ENCODE measurements at places on chromosomes 2 and 18.

DNA sequence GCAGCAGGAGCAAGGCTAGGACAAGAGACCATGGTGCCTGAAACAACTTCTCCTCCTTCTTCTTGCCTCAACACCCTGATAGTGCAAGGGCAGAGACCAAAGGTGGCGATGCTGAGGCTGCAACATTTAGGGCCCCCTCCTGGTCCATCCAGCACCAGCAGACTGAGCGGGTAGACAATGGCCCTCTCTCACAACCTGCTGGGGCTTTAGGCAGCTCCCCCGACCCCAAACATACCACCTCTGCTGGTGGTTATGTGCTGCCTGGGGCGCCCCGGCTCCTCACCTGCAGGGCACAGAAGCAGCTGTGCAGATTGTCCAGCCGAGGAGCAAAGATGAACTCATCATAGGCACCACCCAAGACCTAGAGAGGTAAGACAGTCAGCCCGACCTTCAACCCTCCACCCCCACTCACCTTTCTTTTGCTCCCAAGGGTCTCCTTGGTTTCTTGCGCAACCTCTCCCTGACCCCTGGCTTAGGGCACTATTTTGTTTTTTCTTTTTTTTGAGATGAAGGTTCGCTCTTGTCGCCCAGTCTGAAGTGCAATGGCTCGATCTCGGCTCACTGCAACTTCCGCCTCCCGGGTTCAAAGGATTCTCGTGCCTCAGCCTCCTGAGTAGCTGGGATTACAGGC, 3.5 kb downstream of the DNPEP start:
- no peak for DNase-seq

- DNase-seq = no peak
Measured at GRCh38 chr2:102250278-102250821, 61.0 kb upstream of the IL1RL1 start.

GRCh38 chr2:227507963-227508362, 36.0 kb downstream of the AGFG1 start:
- DNase-seq = no peak

DNA sequence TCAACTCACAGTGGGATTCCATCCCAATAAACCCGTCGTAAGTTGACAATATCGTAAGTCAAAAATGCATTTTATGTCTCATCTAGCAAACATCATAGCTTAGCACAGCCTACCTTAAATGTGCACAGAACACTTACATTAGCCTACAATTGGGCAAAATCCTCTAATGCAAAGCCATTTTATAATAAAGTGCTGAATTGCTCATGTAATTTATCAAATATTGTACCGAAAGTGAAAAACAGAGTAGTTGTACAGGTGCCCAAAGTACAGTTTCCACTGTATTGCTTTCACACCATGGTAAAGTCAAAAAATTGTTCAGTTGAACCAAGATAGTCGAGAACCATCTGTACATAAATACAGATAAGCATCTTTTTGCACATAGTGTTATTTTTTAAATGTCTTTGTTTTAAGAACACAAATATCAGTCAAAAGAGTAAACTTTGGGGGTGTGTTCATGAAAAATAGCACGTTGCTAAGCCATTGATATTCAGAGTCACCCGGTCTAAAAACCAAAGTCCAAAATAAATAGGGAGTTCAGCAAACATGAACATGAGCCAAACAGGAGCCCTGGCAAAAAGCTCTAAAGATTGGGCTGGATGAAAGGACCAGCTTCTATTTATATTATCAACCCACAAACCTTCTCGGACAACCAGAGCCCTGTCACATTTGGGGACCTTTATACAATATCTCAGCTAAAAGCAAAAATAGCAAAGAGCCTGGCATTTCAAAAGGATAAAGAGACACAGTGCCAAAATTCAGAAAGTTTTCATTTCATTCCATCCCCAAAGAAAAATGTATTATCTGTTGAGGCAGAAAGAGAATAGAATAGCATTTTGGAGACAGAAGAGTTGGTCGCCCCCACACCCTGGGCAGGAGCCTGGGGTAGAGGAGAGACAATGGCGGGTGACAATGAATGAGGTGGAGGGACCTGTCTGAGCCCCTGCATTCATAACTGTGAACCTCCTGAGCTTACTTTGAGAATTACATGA, 105.9 kb upstream of the SH3BP4 start:
- no peak for DNase-seq

DNA sequence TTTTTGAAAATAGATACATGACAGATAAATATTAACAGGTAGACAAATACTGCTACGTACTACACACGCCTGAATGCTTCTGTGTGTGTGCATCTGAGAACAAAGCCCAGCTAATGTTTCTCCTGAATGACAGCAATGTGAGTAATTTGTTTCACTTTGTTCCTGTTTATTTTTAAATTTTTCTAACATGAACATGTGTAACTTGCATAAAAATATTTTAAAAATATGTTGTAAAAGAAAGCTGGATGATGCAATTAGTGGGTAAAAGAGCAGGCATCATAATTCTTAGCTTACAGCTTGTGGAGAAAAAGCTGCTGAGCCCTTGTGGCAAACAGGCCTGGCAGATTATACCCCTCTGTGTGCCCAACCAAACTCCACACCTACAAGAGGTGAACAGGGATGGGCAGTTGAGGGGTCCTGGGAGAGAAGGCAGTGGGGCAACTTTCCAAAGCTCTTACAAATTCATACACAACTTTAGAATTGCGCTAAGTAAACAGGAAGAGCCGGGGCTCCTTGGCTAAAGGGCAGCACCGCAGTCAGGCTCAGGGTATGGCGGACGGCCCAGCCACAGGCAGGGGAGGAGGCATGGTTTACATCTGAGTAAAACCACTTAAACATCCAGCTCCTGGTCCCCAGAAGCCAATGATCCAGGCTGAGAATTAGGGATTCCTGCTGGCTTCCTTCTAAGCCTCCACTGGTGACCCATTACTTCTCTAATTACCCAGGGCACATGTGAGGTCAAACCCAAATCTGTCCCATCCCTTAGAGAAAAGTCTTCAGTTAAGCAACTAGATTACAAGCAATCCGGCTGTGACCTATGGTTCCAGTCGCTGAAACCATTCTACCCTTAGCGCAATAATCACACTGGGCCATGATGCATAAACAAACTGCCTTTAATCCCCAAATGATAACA, 14.0 kb downstream of the PXDN start:
- DNase-seq = no peak

GRCh38 chr18:44834867-44835469, 154.3 kb downstream of the SETBP1 start:
- DNase-seq = no peak

DNA sequence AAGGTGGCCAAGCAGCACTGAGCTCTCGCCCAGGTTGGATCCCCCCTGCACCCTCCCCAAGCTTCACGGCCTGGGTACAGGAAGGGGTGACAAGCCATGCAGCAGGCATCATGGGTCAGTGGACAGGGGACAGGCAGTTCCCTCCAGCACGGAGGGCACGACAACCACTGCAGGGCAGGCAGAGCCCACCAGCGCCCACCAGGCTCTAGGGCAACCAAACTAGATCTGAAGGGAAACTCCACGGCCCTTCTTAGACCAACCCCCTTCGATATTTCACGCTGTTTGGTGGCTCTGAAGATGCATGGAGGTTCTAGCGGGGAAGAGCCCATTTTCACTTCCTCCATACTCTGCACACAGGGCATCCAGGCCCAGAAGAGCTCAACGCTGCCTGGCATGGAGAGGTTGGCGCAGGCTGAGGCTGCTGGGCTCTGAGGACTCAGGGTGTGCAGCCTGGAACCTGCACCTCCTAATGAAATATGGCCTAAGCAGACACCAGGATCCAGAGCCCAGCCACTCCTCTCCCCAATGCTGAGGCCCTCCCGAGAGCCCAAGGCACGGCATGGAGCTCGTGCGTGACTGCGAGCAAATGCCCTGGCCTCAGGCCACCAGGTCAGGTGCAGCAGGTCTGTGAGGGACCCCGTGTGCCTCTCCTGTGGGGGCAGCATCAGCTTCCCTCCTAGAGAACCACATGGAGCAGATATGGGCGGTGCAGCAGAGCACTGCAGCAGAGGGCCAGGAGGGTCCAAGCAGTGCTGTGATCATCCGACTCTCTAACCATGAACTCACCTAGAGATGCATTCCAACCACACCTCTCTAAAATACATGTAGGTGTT, 8.7 kb upstream of the MTERF4 start:
- DNase-seq = no peak

GRCh38 chr2:144771348-144771747, 251.4 kb upstream of the ZEB2 start:
- DNase-seq = no peak

- DNase-seq = no peak
Measured at GRCh38 chr2:63679252-63679855, 90.6 kb downstream of the MDH1 start.

DNA sequence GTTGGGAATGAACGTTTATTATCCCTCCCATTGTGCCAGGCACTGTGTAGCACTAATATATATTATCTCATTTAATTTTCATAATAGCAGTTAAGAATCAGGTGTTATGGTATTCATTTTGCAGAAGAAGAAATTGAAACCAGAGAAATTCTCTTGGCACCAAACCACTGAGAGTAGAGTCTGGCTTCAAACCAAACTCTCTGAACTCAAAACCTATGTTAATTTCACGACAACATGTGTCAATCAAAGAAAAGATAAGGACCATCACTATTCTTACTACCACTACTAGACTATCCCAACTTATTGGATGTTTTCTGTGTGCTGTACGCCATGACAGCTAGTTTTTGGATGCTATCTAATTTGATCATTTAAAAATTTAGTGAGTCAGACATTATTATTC, 24.1 kb upstream of the ZEB2 start:
- no peak for DNase-seq

DNA sequence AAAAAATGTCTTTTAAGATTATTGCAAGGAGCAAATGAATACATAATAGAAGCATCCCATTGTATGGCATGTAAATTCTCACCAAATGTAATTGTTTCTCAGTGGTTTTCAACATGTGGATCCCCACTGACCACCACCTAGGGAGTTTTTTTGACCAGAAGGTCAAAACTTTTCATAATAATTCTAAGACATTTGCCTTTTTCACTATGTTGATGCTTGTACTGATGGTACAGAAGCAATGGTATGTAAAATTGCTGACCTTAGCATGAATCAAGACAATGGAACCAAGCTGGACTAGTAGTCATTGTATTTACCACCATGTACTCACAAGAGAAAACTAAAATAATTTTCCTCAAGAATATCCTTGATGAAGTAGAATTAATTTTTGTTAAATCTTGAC, 36.8 kb downstream of the RAB10 start:
- DNase-seq = no peak

DNA sequence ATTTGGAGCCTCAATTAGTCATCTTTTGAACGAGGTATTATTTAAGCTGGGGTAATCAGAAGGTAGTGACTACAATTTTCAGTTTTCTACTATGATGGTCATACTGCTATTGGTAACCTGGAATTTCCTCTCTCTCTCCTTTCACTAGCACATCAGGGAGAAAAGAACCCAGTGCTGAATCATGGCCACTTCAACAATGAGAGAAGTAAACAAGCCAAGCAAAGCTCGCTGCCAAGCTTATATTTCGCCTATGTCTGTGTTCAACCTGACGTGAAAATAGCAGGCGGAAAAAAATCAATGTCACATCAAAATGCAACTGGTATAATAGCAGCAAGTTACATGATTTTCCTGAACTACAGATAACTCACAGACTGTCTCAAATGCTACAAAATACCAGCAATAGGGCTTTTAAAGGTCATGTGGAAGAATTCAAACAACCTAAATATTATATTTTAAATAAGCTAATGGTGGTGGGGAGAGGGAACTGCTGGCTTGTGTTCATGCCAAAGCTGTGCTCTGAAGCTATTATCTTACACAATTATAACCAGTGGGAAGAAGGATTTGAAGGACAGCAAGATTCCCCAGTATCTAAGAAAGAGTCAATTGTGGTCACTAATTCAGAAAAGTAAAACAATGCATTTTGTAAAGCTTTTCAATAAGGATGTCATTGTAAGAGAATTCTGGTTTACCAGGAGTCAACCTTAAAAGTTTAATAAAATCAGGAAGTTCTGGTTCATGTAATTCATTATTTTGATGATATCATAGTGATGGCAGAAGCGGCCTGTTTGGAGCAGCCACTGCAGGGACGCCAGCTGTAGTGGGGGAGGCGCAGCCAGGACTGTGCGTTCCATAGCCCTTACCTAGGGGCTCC, 38.0 kb downstream of the RNF152 start:
- no peak for DNase-seq

GRCh38 chr2:205405752-205406151, 276.5 kb upstream of the NRP2 start:
- DNase-seq = no peak

GRCh38 chr2:133346654-133347053, 221.6 kb downstream of the NCKAP5 start:
- DNase-seq = no peak

DNA sequence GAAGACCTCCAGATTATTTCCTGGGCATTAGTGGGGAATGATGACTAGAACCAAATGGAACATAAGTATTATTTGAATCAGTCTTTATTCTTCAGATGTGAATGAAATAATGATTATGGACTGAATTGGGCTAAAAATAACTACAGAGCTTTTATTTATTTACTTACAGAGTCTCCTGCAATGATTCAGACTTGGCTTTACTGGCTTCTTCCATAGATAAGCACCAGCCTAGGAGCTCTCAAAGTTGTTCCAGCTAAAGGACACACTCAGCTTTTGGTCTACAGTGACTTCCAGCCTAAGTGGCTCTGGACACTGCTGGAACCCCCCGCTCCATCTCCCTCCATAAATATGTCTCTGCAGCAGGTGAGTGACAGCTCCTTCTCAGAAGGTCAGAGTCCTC, 24.3 kb upstream of the ARHGAP25 start:
- no peak for DNase-seq

- DNase-seq = no peak
Measured at GRCh38 chr2:62573137-62573731, 67.2 kb upstream of the TMEM17 start.

DNA sequence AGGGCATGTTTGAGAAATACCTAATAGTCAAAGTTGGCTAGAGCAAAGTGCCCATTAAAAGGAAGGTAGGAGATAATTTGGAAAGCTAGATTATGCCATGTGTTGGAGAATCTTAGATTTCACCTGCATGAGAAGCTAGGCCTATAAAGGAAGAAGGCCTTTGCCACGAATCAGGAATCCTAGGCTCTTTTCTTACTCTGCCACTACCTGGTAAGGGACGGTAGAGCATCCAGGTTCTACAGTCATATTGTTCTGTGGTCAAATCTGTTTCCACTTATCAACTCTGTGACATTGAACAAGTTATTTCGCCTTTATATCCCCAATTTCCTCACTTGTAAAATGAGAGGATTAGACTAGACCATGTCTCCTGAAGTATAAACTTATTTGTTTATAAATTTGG, 3.6 kb upstream of the KCNJ3 start:
- DNase-seq = no peak

DNA sequence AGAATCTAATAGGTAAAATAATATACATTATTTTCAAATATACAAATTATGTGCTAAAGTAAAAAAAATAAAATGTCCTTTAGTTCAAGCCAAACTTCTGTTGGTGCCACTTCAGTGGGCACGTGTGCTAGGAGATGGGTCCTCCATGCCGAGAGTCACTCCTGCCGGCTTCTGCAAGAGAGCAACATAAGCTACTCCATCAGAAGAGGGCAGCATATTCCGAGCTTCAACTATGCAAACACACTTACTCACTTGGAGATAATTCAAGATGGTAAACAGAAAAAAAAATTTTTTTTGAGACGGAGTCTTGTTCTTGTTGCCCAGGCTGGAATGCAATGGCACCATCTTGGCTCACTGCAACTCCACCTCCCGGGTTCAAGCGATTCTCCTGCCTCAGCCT, 24.4 kb downstream of the CNOT11 start:
- no peak for DNase-seq
